ENCODE measurements at places on chromosomes 1 and 21.

- DNase-seq: no peak
These were observed 208.5 kb upstream of the ADGRL2 start for GRCh38 chr1:81592233-81592632.

DNA sequence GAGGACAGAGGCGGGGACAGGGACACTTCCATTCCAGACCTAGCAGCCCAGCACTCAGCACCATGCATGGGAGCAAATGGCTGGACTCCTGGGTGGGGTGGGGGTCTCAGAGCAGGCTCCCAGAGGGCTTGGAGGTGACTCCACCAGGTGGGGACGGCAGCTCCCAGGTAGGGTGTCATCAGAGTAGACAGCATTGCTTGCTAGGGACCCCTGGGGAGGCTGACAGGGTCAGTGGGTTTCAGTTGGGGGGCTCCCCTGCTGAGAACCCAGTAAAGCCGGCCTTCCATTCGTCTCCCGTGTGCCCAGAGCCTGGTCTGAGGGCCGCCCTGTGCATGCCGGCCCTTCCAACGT, 4.8 kb upstream of the GJC2 start:
- no peak for DNase-seq

DNA sequence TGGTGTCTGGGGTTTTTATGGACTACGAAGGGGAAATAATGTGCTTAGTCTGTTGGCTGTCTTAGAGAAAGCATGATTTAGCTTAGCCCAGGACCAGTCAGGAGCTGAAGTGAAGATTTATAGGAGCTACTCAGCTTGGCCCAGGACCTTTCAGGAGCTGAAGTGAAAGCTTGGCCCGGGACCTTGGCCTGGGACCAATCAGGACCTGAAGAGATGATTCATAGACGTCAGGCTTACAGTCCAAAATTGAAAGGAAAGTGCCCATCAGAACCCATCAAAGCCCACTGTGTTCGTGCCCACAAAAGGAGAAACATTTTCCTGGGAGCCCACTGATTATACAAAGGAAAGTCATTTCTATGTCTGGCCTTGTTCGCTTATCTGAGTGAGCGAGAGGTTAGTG, 35.6 kb downstream of the MSTO1 start:
- no peak for DNase-seq

- no peak for DNase-seq
These were observed 27.7 kb upstream of the SPOCD1 start for GRCh38 chr1:31843506-31843905.
